ENCODE measurements at places on chromosomes 6 and 20.

- no peak for DNase-seq
Observed at GRCh38 chr6:7640607-7641577, 50.9 kb downstream of the SNRNP48 start.

- no peak for DNase-seq
Observed at GRCh38 chr6:118697554-118697953, 46.2 kb upstream of the CEP85L start.

DNA sequence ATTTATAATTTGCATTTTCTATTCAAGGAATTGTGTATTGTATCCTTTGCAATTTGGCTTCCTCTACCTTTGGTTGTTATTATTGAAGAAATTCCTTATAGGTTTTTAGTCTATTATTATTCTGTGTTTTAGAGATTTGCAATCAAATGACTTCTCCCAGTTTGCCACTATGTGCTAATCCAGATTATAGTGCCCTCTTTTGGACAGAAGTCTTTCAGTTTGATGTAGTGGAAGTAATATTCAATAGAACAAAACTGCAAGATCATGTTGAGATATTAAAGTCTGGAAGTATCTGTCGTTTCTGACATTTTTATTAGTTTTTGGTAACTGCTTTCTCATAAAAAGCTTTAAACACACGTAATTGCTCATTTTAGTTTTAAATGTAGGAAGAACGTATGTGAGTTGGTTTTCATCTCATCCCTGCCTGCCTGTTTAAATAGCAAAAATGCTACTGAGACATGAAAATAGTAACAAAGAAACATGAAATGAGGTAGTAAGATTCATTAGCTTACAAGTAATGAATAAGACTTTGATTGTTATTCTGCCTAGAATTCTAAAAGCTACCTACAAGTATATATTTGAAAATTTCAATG lies 72.8 kb downstream of the RTN4IP1 start:
- peak; percentile 12 for DNase-seq

GRCh38 chr6:137795501-137795900 lies 71.6 kb upstream of the TNFAIP3 start:
- no peak for DNase-seq
